ENCODE measurements at places on chromosomes 7 and 10.

DNA sequence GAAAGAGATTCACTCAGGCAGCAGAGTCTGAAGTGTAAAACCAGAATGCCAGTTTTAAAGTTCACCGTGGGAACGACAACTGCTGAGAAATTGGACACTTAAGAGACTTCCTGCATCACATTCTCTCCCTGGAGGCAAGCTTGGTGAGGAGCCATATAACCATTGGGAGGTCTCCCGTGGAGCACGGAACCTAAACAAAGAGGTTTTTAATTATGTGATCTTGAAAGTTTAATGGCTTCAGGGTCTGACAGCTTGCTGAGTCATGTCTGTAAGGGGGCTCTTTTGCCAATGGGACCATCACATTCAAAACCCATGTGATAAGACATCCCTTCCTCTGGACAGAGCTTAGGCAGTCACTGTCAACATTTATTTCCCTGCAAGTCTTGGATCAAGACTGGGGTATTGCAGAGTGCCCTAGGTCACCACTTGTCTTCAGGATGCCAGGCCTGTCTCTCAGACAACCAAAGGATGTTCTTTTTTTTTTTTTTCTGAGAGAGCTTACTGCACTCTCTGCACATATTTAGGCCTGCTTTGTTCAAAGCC lies 674.4 kb downstream of the TYW1 start:
- no peak for DNase-seq

DNA sequence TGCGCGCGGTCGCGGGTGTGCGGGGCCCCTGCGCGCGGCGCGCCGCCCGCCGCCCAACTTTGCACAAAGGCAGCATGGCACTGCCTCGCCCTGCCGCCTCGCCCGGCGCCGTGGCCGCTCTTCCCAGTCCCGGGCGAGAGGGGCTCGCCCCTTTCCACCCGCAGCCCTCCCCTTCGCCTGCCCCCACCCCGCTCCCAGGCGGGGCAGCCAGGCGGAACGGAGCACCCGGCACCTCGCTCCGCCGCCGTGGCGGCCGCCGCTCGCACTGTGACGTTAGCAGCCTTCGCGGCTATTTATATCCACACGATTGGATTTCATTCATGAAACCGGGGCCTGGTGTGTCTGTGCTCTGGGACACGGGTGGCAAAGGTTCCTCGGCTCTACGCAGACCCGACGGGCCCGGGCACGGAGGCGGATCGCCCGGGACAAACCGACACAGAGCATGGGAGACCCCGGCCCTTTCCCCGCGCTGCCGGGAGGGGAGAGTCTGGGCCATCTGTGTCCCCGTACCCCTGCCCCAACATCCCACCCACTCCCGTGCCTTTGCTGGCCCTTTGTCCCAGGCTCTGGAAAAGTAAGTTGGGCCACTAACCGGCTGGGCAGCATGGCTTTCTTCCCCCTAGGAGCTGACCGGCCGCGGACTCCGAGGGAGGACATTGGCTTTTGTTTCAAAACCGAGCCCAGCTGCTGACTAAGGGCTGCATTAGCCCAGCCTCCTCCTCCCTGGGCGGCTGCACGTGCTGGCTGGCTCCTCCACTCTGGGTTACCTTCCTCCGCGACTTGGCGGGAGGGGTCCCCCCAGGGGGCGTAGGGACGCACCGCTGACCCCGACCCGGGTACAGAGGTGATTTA lies at the start of gene RHOBTB1:
TSS of gene RHOBTB1 (minus strand) at position 128 of the 852 bp plus-strand sequence. CDS start 32,643 bp downstream, outside the sequence.
- peak; percentile 78 for DNase-seq

GRCh38 chr10:70267161-70267933 lies 16.5 kb downstream of the NPFFR1 start:
- no peak for DNase-seq

DNA sequence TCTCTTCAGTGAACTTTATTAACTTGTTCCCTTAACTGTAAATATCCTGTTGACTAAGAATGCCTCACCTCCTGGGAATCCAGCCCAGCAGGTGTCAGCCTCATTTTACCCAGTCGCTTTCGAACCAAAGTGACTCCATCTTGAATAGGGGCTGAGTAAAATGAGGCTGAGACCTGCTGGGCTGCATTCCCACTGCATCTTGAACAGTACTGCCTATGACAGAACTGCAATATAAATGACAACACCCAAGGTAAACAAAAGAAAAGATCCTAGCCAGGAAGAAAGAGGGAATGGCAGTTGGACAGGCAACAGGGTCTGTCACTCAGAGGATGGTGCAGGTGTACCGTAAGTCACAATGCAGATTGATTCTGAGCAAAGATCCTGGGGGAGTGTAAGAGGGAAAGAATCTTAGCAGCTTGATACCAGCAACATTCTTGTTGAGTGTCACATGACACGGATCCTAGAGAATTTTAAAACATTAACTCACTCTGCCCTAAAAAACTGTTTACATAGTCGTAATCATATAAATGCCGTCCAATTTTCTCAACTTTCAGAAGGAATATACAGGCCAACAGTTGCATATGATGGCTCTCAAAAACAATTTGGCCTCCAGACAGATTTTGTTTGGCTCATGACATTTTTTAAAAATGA lies 4.4 kb upstream of the FAM107B start:
- no peak for DNase-seq

DNA sequence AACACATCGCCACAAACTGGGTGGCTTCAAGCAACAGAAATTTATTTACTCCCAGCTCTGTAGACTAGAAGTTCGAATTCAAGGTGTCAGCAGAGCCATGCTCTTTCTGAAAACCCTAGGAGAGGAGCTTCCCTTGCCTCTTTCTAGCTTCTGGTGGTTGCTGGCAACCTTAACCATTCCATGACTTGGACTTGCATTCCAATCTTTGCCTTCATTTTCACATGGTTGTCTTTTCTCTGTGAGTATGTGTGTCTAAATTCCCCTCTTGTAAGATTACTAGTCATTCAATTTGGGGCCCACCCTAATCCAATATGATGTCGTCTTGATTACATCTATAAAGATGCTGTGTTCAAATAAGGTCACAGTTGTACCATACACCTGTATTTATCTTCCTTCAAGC lies 65.9 kb upstream of the PRKG1 start:
- DNase-seq = no peak

DNA sequence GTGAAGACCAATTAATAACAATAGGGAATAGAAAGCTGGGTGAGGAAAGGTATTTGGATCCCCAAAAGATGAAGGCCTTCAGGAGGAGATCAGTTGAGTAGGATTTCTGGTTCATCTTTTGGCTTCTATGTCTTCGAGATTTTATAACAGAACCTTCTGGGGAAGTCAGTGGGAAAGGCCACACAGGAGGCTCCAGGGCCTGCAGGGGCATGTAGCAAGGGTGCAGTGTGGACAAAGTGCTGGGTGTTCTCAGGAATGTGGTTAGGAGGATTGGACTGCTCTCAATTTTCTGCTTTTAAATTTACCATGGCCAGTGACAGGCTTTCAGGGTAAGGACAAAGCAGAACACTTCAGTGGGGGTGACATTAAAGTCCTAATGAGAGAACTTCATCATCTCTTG lies 378.0 kb downstream of the CCSER2 start:
- DNase-seq = no peak

- DNase-seq = no peak
Measured at GRCh38 chr7:79563821-79564522, 110.5 kb upstream of the MAGI2 start.

GRCh38 chr7:101912716-101913110 lies 95.3 kb downstream of the CUX1 start:
- no peak for DNase-seq

GRCh38 chr7:11332865-11333228 lies 359.2 kb downstream of the PHF14 start:
- DNase-seq = no peak

GRCh38 chr10:106775127-106775526 lies 389.4 kb downstream of the SORCS1 start:
- no peak for DNase-seq

GRCh38 chr7:99440195-99440594 lies 1.5 kb downstream of the CPSF4 start:
- no peak for DNase-seq

DNA sequence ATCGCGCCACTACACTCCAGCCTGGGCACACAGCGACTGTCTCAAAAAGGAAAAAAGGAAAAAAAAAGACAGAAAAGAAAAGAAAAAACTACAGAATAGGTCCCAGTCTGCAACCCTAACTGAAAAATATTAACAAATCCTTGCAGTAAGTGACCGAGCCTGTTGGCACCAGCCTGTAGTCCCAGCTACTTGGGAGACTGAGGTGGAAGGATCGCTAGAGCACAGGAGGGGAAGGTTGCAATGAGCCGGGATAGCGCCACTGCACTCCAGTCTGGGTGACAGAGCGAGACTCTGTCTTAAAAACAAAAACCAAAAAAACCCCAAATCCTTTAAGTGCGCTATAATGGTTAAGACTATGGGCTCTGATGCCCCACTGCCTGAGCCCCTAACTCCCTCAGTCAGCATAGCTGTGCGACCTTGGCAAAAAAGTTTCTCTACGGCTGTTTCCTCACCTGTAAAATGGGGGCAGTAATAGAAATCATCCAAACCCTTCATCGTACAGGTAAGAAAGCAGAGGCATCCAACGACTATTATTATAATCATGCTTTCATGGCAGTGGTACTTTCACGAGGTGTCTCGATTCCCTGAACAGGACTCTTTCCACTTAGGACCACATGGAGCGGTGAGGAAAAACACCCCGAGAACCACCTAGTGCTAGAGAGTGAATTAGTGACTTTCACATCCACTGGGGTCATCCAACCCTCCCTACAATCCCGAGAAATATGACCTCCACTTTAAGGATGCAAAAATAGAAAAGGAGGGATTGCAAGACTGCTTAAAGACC lies 755 bp downstream of the TOMM7 start:
- DNase-seq = no peak

GRCh38 chr10:119174109-119174508 lies 4.5 kb downstream of the PRDX3 start:
- DNase-seq = no peak

- DNase-seq = no peak
Measured at GRCh38 chr10:119131512-119132240, 27.8 kb downstream of the DENND10 start.

DNA sequence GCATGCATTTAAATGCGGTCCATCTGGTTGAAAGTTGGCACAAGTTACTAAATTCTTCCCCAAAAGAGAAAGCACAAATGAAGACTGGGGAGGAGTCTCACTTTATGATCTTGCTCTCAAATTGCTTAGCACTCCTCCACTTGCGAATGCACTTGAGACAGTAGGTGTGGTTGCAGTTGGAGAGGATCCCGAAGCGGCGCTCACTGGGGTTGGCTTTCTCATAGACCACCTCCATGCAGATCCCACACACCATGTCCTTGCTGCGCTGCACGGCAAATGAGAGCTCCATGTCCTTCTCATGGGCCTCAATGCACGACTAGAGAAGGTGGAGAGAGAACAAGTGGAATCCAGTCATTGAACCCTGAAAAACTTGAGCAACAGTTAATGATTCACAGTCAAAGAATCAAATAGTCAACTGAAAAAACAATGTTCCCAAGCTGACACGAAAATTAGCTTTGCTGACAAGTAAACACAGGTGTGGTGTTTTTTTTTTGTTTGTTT lies 22.7 kb downstream of the MKRN1 start:
- no peak for DNase-seq

DNA sequence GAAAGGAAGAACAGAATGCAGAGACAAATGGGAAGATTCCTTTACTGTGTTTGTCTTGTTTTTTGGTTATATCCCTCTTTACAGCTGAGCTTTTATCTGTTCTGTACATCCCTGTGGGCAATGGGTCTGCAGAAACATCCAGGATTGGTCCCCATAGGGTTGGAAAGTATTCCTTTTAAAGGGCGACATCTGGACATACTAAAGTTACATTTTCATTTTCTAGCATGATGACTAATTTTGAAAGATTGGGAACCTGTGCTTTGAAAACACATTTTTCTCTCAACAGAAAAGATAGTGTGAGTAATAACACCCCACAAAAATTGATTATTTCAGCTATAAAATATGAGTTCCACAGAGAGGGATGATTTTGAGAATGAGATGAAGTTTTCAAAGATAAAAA lies 435.8 kb downstream of the GPAM start:
- no peak for DNase-seq

- no peak for DNase-seq
Measured at GRCh38 chr7:137462074-137462715, 118.7 kb upstream of the PTN start.

DNA sequence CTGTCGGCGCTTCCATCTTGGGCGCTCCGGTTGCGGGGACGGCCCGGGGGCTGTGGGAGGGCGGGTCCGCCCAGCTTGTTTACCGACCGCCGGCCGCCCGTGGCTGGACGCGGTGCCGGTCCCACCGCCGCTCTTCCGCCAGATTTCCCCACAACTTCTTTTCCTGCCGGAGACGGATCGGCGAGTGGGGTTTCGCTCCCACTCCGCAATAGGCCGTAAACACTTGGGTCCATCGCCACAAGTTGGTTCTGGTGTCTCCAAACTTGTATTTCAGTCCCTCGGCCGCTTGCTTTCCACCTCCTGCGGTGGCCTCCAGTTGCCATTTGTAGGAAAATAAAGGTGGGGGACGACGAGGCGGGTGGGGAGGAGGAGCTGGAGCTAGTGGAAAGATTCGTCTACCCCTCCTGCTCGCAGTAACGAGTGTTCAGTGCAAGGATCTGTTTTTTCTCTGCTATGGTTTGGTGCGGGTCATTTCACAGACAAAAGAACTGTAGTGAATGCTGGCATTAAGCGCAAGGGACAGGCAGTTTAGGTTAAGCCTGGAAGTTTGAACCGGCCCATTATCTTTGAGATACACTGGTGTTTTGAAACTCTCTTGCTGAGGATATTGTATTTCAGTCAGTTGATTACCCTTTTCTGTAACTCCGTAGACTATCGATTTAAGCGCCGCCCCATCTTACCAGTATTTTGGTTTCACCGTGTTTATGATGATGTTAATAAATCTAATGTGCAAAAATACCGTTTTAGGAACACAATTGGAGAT lies 24.3 kb upstream of the ZRANB1 start:
- DNase-seq = peak; percentile 32

GRCh38 chr7:30472081-30472783 lies 6.4 kb downstream of the NOD1 start:
- DNase-seq = no peak

DNA sequence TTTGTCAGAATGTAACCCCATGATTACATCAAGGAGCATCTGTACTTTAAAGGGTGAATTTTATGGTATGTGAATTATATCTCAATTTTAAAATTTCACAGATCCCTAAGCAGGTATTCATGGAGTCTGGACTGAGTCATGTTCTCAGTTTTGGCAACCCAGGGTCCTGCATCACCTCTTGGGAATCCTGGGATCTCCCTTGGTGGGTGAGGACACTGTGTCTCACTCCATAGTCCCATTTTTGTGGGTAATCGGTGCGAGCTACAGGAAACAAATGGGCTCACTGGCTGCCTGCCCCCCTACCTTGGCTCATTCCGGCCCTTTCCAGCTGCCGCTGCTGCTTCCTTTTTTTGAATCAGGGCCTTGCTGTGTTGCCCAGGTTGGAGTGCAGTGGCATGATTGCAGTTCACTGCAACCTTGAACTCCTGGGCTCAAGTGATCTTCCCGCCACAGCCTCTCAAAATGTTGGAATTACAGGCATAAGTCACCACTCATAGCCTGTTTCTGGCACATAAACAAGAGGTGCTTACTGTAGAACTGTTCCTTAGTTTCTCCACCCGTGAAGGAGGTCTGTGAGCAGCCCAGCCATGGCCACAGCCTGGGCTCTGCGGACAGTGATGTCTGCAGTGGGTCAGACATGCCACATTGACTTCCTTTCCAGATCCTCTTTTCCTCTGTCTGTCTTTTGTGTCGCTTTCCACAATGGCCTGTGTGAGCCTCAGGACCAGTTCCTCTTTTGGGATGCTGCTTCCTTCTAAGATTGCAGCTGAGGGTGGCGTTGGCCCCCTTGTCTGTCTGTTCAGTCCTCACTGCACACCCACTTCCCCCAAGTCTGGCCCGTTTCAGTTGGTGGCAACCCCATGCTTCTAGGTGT lies 14.5 kb downstream of the PALD1 start:
- DNase-seq = peak; percentile 54

GRCh38 chr10:32004161-32004591 lies 52.0 kb downstream of the KIF5B start:
- DNase-seq = peak; percentile 45

Data from C1 segment of cervical spinal cord (tissue), 14 donors.